Stimulated activated CD8-positive, alpha-beta memory T cell treated with anti-CD3 and anti-CD28 coated beads, Interleukin-4, amount 100 ng/mL, for 1 hour (primary cell): ENCODE measurements at places on chromosomes 12 and 14.

GRCh38 chr14:99325016-99325415 is 53.0 kb upstream of the BCL11B start:
- DNase-seq, result no peak

DNA sequence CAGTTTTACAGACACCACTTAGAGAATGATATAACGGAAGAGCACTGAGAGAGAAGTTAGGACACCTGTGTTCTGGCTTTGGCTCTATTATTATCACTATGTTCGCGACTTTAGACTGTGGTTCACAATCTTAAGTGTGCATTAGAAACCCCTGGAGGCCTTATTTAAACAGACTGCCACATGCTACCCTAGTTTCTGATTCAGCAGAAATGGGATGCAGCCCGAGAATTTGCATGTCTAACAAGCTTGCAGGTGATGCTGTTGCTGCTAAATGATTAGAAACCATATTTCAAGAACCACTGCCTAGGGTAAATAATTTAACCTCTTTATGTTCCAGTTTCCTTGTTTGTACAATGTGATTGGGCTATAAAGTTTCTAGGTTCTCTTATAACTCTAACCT is 3.6 kb upstream of the RAD51AP1 start:
- DNase-seq, result no peak

DNA sequence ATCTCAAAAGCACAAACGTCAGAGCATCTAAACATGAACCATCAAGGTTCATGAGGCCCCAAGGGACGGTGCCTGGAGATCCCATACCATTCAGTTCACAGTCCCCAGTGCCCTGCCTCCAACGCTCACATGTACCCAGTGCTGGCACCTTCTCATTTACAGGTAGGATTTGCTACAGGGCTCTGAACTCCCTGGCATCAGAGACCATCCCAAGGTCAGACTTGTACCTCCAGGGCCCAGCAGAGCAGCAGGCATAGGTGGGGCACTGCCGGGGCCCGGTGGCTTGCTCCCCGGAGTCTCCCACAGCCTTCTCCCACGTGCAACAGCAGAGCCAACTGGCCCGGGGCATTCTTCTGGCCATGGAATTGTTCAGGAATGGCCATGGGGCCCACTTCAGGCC is 114.8 kb downstream of the BCL11B start:
- no peak for DNase-seq

GRCh38 chr14:21106176-21106497 is 5.3 kb downstream of the TMEM253 start:
- no peak for DNase-seq

GRCh38 chr14:102551995-102552705 is 40.3 kb upstream of the RCOR1 start:
- DNase-seq, result no peak

- DNase-seq, result no peak
Measured at GRCh38 chr14:66425402-66425801, 60.8 kb upstream of the CCDC196 start.

DNA sequence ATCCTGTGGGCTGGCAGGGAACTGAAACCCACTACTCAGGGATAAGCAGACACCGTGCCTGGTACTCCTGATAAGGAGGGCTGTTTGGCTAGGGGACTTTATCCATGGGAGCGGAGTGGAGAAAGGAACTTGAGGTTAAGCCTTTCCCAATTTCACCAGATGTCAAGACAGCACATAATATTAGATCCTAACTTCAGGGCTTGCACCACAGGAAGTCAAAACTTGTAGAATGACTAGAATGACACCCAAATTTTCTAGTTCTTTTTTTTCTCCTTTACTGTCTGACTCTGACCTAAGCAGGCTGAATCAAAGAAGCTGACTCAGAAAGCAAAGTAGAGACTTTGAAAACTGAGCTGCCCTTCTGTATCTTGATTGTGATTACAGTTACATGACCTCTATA is 7.1 kb upstream of the CGRRF1 start:
- no peak for DNase-seq

- no peak for DNase-seq
Measured at GRCh38 chr14:56657604-56658003, 78.0 kb downstream of the TMEM260 start.

GRCh38 chr12:113475451-113476175 is 3.9 kb upstream of the LHX5 start:
- DNase-seq, result no peak

DNA sequence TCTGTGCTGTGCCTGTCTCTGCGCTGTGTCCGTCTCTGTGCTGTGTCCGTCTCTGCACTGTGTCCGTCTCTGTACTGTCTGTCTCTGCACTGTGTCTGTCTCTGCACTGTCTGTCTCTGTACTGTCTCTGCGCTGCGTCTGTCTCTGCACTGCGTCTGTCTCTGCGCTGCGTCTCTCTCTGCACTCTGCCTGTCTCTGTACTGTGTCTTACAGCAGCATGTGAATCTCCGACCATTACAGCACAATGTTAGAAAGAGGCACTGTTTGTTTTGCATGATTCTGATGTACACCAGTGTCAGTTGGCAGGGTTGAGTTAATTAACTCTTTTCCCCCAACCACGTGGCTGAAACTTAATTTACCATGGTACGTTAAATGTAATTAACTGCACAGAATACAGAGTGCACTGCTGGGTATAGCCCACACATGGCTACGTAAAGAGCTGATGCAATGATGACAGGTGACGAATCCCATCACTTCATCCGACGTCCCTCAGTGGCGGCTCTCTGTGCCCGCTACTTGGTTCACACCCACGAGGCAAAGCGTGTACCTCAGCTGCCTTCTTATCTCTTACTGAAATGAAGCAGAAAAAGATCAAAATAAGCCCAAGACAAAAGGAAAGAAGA is 127.7 kb upstream of the SFSWAP start:
- no peak for DNase-seq

- DNase-seq, result no peak
Measured at GRCh38 chr12:113569806-113570205, 98.1 kb upstream of the LHX5 start.

- no peak for DNase-seq
Measured at GRCh38 chr12:2785017-2785416, 9.8 kb upstream of the FKBP4 start.

- no peak for DNase-seq
Measured at GRCh38 chr12:111455448-111456320, 50.0 kb downstream of the SH2B3 start.

DNA sequence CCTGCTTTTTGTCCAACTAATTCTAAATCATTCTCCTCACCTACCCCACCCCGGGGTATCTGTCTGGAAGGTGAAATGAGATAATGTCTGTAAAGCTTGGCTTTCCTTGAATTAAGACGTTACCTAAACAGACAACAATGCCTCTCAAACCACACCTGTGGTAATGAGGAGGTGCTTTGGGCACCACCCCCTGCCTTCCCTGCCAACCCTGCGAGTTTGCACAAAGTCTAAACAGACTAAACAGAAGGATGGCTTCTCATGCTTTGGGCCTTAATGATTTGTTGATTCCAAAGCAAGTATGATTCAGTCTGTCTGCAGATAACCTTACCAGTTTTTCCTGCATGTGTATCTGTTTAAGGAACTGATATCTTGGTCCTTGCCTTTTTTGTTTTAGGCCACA is 82.4 kb downstream of the ZFC3H1 start:
- DNase-seq, result no peak

- DNase-seq, result no peak
Measured at GRCh38 chr14:53938136-53938837, 18.3 kb downstream of the BMP4 start.

DNA sequence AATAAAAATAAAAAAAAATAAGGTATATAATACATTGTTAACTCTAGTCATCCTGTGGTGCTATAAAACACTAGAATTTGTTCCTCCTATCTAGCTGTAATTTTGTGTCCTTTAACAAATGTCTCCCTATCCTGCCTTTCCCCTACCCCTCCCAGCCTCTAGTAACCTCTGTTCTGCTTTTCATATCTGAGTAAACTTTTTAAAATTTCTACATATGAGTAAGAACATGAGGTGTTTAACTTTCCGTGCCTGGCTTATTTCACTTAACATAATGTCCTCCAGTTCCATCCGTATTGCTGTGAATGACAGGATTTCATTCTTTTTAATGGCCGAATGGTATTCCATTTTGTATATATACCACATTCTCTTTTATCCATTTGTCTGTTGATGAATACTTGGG is 71.3 kb upstream of the GNG2 start:
- DNase-seq, result no peak

DNA sequence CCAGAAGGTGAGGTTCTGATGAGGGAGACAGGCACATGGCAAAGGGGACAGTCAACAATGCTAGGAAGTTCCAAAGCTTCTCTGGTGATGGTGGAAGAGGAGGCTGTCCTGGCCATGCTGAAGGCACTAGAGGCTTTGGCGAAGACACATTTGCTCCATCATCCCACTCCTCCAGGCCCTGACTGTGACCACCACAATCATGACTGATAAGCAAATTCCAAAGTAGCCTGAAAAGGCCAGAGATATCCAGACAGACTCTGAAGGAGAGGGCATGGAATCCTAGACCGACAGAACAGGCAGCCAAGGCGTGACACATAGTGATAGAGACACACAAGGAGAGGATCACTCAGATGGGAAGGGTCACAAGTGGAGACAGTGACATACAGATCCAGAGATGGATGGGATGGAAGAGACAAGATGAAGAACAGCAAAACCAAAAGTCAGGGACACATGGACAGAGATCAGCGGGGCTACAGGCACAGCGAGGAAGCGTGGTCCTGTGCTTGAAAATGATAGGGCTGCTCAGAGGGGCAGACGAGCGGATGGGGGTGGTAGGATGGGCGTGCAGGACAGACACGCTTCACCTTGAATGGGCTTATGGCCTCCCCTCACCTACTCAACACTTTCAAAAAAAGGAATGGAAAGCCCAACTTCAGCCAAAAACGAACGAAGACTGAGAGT is 1.3 kb downstream of the ZFHX2 start:
- DNase-seq, result no peak

DNA sequence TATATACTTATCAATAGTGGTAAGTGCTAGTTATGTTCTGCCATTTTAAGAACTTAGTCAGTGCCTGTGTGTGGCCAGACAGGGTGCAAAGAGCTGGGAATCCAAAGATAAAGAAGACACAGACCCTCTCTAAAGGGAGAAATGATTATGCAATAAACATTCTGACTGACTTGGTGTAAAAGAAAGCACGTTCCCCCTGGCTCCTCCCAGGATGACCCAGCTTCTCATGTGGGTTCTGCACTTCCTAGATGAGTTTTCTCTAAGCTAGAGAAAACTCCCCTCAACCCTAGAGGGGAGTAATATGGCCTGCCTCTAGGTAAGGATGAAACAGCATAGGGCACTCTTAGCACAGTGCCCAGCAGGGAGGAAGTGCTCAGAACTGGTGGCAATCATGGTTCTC is 231.2 kb downstream of the VRK1 start:
- no peak for DNase-seq

GRCh38 chr14:23723911-23724310 is 87.7 kb downstream of the DHRS2 start:
- no peak for DNase-seq

GRCh38 chr14:49879646-49880204 is 13.2 kb upstream of the ARF6 start:
- DNase-seq, result no peak

DNA sequence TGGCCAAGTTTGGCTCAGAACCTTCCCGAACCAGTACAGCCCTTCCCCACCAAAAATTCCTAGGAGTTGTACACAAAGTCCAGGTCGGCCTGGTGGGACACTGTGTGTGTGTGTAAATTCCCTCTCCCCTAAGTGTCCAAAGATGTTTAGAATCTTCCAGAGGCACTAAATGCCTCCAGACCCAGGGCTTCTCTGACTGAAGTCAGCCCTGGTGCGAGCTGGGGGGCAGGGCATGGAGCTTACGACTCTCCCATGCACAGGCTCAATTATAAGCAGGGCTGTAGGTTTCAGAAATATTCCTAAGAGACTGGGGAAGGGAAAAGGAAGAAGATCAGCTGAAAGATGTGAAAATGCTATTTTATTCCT is 106.9 kb upstream of the ATF7IP start:
- DNase-seq, result no peak

- DNase-seq, result no peak
Measured at GRCh38 chr14:55816225-55816624, 236.2 kb downstream of the KTN1 start.

- no peak for DNase-seq
Measured at GRCh38 chr12:128859311-128859710, 6.0 kb downstream of the GLT1D1 start.

GRCh38 chr12:109554761-109555160 is 18.5 kb downstream of the MMAB start:
- DNase-seq, result no peak

GRCh38 chr12:54372113-54372806 is 8.0 kb upstream of the GPR84 start:
- no peak for DNase-seq

DNA sequence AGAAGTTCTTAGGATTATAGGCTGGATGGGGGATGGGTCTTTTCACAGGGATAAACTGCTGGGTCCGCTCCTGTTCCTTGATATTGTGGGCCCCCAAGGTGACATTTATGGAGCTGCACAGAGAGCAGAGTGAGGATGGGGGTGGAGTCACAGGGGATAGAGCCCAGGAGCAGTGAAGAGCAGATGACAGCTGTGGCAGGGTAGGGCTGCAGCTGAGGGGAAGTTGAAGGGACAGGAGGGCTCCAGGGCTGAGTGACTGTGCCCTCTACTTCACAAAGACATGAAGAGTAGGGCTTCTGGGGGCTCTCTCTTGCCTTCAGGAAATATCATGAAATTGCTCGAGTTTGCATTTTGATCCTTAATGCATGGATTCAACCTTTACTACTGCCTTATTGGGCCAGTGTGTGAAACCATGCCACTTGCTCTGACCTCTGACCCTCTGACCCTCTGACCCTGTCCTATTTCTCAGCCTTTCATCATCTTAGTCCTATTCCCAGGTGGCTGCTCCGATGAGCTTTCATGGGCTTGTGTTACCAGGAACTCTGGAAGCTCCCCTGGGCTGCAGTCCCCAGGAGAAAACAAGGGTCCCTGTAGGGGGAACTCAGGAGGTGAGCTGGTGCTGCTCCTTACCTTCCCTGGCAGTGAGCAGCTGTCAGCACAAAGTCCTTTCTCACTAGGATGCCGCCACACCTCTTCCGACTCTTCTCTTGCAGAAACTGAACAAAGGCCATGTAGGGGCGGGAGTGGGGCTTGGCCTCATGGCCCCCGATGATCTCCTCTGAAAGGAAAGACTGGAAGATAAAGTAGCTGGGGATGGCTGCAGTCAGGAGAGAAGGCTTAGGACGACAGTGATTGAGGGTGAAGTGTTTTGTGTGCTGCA is 1.6 kb downstream of the GZMH start:
- no peak for DNase-seq

GRCh38 chr14:35213869-35214387 is 78.3 kb upstream of the PSMA6 start:
- no peak for DNase-seq

DNA sequence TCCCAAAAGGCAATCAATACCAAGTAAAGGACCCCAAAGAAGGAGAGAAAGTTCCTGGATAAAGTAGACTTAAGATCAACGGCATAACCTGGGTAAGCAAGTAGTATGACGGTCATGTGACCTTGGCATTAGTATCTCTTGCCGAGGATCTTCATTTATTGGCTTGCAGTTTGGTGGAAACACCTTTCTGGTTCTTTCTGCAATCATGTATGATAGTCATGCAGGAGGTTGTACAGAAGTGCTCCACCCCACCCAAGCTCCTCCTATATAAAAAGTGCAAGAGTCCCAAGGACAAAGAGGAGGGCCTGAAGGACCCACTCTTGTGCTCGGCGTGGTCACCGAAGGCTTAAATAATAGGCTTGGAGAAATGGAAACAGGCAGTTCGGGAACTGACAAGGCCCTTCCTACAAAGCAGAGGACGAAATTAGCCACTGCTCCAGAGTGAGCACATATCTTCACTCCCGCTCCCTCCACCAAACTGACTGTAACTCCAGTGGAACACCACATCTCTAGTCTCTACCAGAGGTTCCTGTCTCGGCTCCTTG is 750 bp downstream of the CS start:
- no peak for DNase-seq
